ENCODE measurements at places on chromosomes 2 and 18.

- DNase-seq: no peak
Observed at GRCh38 chr2:70799706-70800105, 9.3 kb upstream of the FIGLA start.

- DNase-seq: peak; percentile 62
Observed at GRCh38 chr2:12716282-12717190, at the start of gene TRIB2. Gene TRIB2, plus strand, starts transcription at chr2:12716936. Its CDS starts 1,372 bp downstream, at chr2:12718308.

GRCh38 chr2:241891315-241891987 is 21.9 kb downstream of the RTP5 start:
- DNase-seq: no peak

GRCh38 chr18:37253394-37254235 is 312.0 kb downstream of the CELF4 start:
- no peak for DNase-seq

DNA sequence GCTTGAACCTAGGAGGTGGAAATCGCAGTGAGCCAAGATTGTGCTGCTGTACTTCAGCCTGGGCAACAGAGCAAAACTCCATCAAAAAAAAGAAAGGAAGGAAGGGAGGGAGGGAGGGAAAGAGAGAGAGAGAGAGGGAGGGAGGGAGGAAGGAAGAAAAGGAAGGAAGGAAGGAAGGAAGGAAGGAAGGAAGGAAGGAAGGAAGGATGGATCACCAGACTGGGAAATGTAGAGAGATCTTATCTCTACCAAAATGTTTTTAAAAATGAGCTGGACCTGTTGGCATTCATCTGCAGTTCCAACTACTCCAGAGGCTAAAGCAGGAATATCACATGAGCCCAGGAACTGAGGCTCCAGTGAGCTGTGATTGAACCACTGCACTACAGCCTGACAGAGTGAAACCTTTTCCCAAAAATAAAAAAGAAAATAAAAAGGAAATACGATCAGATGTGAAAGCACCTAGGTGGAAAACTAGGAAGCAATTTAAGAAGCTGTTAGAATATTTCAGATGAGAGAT is 239.4 kb downstream of the CDH7 start:
- no peak for DNase-seq

DNA sequence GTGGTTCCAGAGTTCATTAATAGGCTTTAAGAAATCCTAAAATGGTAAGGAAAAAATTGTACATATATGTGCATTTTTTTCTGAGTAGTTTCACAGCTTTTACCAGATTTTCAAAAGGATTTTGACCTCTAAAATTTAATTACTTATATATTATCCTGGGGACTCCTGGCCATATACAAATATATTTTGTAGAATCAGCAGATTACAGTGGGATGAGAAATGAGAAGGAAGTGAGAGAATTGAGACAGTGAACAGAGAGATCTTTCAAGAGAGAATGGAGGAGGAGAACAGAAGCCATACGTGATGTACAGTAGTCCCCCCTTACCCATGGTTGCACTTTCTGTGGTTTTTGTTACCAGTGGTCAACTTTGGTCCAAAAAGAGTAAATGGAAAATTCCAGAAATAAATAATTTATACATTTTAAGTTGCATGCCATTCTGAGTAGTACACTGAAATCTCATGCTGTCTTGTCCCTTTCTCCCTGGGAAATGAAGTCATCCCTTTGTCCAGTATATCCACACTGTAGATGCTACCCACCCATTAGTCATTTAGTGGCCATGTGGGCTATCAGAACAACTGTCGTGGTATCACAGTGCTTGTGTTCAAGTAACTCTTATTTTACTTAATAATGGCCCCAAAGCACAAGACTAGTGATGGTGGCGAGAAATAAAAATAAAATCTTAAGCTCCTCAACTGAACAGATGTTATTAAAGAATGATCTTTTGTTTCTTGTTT is 130.4 kb upstream of the MYO3B start:
- no peak for DNase-seq

DNA sequence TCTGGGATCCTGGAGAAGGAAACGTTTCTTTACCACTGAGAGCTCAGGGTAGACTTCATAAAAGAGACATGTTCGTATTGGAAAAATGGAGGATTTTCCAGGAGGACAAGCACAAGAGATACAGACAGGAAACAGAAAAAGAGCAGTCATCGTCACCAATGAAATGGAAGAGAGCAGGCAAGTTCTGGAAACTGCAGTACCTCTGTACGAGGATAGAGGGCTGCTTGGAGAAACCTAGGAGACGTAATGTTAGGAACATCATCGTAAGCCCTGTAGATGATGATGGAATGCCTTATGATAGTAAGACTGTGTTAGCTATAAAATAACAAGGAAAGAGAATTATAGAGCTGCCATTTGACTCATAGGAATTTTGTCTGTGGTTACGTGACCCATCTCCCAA is 121.1 kb upstream of the KLHL14 start:
- DNase-seq: no peak

DNA sequence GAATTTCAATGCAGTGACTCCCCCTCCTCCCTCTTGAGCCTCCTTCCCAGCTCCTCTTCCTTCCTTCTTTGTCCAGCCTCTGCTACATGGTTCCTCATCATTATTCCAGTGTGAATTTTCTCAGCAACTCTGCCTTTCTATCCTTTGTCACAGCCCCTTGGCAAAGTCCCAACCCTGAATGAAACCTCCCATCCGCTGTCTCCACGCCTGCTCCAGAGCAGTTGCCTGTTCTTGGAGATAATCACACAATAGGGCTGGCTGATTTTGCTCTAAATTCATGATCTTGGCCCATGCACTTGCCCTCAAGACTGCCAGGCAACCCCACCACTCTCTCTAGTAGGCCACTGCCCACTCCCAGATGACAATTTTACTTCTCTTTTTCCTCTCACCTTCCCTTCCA is 61.4 kb downstream of the BCL2L11 start:
- DNase-seq: no peak

- no peak for DNase-seq
Observed at GRCh38 chr2:16466821-16467151, 198.8 kb downstream of the CYRIA start.

GRCh38 chr2:151175864-151176263 is 85.8 kb downstream of the RBM43 start:
- DNase-seq: no peak

DNA sequence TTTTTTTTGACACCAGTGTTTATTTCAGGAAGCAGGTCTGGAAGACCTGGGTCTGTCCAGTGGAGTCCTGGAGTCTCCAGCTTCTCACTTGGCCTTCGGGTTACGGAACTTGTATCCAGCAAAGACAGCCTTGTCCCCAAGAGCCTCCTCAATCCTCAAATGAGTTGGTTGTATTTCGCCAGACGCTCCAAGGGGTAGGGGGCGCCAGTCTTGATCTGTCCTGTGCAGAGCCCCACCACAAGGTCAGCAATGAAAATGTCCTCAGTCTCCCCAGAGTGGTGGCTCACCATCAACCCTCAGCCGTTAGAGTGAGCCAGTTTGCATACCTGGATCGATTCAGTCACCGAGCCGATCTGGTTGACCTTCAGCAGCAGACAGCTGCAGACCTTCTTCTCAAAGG is 21.9 kb downstream of the ASXL2 start:
- no peak for DNase-seq

DNA sequence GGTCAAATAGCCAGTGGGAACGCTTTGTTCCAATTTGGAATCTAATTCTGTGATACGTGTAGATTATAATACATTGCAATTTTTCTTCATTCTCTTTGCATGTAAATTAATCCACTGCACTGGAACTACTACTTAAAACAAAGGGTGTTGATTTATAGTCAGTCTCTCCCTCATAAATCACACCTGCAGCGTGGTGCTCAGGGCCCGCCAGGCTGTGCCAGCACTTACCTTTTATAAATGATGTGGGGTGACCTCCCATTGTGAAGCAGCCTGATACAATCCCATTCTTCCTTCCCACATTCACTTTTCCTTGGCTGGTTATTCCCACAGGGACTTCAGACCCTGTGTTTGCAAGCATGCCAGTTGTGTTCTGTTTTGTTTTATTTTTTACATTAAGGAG is 302.3 kb upstream of the ID2 start:
- DNase-seq: no peak

DNA sequence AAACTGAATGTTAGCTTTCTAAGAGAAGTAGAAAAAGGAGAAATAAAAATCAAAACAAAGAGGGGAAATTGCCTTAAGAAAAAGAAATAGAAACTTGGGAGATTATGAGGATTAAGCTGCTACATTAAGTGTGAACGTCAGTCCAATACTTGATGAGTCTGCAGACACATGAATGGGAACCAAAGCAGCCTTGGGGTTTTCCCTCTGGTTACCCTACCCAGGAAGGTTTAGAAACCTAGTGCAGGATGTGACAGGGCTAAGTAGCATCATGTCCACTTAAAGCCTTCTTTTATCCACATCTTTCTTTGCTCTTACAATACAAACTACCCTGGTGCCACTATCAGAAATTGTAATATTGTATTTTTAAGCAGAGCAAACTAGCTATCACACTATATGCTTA is 22.3 kb downstream of the SLC35F5 start:
- DNase-seq: no peak

DNA sequence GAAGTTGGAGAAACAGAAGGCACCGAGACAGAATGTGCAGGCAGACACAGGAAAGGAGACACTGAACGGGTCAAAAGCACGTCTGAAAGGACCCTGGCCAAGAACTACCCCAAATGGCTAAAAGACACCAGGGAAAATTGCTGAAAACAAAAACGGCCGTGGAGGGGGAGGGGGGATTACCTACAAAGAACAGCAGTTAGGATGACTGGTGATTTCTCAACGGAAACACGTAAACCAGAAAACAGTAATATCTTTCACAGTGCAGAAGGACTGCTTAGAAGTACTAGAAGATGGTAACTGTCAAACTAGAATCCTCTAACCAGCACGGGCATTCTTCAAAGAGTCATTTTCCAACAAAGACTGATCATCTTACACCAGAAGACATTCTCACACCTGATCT is 142.6 kb downstream of the HDAC4 start:
- DNase-seq: no peak

DNA sequence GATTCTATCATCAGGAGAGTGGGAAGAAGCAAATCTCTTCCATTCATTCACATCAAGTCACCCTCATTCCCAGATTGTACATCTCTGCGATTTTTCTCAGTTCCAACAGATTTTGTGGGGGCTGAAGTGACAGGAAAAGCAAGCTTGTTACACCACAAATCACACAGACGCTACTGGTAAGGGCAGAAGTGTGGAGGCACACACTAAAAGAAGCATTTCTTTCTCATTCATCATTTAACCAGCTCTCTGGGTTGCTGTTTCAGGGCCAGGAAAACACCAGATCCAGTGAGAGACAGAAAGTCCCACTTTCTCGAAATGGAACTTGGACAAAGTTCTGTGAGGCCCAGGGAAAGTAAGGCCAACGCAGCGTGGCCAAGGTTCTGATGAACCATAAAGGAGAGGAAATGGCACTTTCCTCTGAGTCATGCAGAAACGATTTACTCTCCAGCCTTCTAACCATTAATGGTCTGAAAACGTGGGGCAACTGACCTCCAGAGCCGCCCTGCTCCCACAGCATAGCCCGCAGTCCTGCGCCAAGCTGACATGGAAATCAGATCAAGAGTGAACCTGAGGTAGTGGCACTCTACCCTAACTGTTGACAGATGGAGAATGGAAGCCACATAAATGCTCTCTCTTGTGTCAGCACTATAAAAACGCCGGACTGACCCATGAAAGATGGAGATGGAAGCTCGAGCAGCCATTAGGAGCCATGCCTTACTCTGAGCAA is 191.0 kb downstream of the C1D start:
- DNase-seq: peak; percentile 79

- no peak for DNase-seq
Observed at GRCh38 chr2:229571243-229571642, 143.1 kb downstream of the DNER start.

DNA sequence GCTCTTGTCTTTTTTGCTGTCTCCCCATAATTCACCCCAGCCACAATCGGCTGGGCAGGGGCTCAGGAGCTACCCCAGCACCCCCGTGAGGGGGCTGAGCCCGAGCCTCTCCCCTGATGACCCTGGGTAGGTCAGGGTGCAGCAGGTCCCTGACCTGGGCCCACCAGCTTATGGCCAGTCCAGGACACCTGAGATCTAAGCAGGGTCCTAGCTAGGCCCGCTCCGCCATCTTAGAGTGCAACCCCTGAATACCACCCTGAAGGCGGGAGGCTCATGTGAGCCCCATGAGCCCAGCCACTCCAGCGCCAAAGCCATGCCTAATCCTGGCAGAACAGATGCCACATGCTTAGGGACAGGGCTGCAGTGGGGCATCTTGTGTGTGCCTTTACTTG is 16.2 kb downstream of the STK25 start:
- no peak for DNase-seq

GRCh38 chr18:46660957-46661749 is 4.1 kb upstream of the LOXHD1 start:
- DNase-seq: no peak

GRCh38 chr2:172481507-172482262 is 54.3 kb downstream of the ITGA6 start:
- DNase-seq: no peak

DNA sequence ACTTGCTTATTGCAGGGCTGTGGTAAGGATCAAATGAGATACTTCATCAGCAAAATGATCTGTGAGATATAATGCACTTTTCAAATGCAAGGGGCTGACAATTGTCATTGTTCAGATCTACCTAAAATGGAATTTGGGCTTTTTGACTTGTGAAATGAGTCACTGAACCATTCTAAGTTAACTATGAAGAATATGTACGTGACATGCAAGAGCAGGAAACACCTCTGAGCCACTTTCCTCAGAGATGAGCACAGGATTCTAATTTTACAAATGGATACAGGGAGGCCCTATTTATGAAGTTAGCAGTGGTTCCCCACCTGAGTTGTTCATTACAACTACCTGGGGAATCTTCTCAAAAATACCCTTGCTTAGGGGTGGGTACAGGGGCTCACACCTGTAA is 26.7 kb downstream of the CTLA4 start:
- DNase-seq: no peak

GRCh38 chr2:216012133-216012829 is 1.1 kb downstream of the MREG start:
- no peak for DNase-seq

DNA sequence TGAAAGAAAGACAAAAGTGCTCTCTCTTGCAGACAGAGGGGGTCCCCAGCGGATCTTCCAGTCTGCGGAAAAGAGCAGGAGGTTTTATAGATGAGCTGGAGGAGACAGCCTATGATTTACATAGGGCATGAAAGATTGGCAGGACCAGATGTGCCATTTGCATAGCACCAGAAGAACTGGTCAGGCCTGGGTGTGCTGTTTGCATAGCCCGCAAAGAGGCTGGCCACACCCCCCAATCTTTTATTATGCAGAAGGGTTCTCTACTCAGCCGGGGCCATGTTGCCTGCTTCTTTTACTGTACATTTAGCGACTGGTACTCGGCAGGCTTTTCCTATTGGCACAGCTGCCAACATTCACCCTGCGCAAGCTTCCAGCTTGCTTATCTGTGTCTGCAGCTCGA is 317.6 kb downstream of the GALR1 start:
- no peak for DNase-seq

GRCh38 chr2:189566046-189566445 is 14.5 kb downstream of the SLC40A1 start:
- DNase-seq: no peak

- no peak for DNase-seq
Observed at GRCh38 chr18:25313268-25313667, 38.7 kb downstream of the ZNF521 start.

- DNase-seq: no peak
Observed at GRCh38 chr2:16038621-16039020, 98.3 kb downstream of the MYCN start.

GRCh38 chr18:58271770-58272169 is 227.7 kb downstream of the NEDD4L start:
- no peak for DNase-seq

- no peak for DNase-seq
Observed at GRCh38 chr2:64675860-64676259, 22.1 kb upstream of the SERTAD2 start.

GRCh38 chr2:146259816-146260215 is 1585.0 kb upstream of the ACVR2A start:
- no peak for DNase-seq
